ENCODE measurements at places on chromosomes 1 and 21.

- no peak for DNase-seq
Measured at GRCh38 chr1:183443011-183443410, 24.8 kb upstream of the NMNAT2 start.

GRCh38 chr1:208584167-208584755, 340.1 kb upstream of the PLXNA2 start:
- no peak for DNase-seq

- DNase-seq, result no peak
Measured at GRCh38 chr1:235024711-235025421, 103.8 kb downstream of the TOMM20 start.

DNA sequence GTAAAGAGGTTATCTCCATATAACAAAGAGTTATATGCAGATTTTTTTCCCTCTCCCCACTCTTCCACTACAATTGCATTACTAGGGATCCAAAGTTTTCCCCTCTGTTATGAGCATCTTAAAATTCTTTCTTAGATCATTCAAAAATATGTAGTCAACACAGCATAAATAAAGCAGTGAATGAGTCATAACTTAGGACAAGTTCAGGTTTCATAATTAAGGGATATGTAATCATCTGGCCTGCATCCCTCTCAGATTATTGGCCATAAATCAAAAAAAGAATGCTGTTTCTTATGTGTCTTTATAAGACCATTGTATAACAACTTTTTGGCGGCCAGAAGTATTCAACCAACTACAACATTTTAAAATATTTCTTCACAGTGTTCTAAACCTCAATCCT, 1526.1 kb downstream of the KCNT2 start:
- DNase-seq, result no peak

DNA sequence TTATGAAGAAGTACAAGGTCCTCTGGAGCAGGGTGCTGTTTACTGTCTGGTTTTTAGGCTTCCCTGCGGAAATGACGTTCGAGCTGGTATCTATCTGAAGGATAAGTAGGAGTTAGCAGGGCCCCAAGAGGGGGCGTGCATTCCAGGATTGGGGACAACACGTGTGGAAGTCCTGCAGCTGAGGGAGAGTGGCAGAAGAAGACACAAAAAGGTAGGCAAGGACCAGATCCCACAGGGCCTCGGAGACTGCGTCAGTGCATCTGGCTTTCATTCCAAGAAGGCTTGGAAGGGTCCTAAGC, 5.9 kb downstream of the RIMS3 start:
- DNase-seq, result no peak

DNA sequence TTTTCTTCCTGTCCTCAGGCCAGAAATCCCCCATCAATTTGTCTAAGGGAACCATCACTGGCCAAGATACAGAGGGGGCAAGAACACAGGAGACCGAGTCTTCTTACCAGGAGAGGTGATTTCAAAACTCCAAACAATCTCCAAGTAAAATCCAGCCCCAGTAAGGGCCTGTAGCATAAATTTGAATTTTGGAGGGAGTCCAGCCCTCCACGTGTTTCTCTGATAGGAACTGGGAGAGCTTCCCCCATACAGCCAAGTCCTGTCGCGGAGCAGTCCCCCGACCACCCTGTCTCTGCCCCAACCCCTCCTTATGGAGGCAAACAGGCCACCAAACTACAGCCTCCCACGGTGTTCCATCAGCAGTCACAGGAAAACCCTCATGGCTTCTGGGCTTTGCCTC, 32.4 kb upstream of the GPR157 start:
- no peak for DNase-seq

DNA sequence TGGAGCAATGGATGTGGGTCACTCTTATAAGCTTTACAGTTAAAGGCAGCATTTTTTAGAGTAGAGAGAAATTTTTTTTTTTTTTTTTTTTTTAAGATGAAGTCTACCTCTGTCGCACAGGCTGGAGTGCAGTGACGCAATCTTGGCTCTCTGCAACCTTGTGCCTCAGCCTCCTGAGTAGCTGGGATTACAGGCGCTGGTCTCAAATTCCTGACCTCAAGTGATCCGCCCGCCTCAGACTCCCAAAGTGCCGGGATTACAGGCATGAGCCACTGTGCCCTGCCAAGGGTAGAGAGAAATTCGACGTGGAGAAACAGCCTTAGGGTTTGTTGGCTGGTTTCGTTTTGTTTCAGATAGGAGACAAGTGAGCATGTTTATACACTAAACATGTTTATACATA, 594.2 kb upstream of the ADAMTS5 start:
- no peak for DNase-seq

GRCh38 chr1:228182296-228183030, 16.9 kb downstream of the IBA57 start:
- no peak for DNase-seq

GRCh38 chr21:19993268-19993667, 1004.9 kb upstream of the NCAM2 start:
- DNase-seq, result no peak

- DNase-seq, result no peak
Measured at GRCh38 chr1:26387447-26387846, 14.9 kb upstream of the ZNF683 start.

DNA sequence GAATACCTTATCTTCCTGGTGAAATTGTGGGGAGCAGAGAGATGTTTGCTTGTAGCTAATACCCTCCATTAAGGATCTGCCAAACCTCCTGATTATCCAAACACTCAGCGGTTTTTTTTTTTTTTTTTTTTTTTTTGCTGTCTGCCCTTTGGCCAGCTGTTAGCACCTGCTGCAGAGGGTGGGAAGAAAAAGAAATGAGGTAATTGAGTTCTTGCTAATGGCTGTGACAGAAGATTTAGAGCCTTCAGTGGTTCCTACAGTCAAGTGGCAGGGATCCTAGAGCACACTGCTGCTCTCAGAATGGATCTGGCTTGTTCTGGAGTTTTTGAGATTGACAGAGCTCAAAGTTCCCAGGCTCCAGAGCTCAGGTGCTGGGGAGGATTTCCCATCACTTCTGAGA, 342.5 kb downstream of the DISC1 start:
- no peak for DNase-seq

DNA sequence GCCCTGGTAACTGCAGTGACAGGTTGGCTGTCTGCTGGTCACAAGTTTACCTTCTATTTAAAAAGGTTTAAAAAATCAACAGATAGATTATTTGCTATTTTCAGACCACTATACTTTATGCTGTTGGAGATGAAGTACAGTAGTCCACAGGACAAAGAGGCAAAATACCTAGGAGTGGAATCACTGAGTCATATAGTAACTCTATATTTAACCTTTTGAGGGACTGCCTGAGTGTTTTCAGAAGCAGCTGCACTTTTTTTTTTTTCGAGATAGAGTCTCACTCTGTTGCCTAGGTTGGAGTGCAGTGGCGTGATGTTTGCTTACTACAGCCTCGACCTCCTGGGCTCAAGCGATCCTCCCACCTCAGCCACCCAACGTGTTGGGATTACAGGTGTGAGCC, 11.7 kb downstream of the CNIH4 start:
- no peak for DNase-seq

DNA sequence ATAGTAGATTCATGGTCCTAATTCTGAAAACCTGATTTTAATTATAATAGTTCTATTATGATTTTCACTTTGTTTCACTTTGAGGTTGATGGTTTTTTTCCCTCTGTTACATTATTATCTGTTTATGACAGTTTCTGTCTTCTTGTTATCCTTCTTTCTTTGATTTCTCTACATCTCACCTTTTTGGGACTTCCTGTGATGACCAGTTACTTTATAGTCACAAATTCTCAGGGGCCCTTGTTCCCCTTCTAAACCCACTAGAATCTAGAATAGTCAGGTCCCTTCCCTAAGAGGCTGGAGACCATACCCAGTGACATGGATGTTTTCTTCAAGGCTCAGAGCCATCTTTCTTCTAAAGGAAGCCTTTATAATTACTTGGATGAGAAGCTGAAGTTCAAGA, 238.4 kb downstream of the GPR52 start:
- DNase-seq, result no peak

- no peak for DNase-seq
Measured at GRCh38 chr1:163182330-163182949, 20.3 kb downstream of the RGS5 start.

DNA sequence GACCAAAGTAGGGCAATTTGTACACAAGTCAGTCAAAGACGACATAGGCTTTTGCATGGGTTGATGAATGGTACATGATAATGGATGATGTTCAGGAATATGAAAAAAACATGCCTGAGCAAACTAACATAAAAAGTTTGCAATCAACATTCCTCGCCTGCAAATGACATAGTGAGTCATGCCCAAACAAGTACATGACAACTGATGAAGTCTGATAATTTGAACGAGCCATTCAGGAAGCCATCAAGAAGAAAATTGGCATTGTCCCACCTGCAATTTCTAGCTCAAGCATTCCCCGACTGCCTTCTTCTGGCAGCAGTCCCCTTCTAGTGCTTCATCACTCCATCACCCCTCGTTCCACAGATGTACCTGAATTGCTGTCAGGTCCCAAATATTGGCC, 118.4 kb upstream of the NR5A2 start:
- no peak for DNase-seq

GRCh38 chr1:21931171-21932093, 5.7 kb downstream of the HSPG2 start:
- DNase-seq, result no peak

DNA sequence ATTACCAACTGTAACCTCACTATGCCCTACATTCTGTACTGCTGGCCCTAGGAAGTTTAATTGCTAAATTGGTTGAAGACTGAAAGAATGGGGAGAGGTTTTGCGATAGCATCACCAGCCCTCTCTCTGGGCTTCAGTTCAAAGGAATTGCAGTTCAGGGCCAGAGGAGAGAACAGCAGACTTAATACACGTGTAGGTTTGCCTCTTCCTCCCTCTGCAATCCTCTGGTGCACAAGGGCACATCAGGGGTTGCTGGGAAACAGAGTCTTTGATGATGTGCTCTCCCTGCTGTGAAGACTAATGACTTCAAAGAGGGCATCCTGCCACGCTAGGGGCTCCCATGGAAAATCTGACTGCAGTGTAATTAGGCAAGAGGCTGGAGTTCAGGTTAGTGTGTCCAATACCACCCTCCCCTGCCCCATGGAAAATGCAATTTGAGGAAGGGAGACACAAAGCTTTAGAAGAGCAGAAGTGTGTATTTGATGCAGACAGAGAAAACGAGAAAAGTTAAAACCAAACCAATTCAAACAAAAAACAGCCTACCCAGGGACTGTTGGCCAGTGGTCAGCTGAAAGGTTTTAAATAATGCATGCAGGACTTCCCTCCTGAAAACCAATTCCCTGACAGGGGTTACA, 167.9 kb downstream of the ASTN1 start:
- no peak for DNase-seq

GRCh38 chr1:55490547-55490946, 275.4 kb upstream of the USP24 start:
- DNase-seq, result no peak

GRCh38 chr1:15718199-15718601, 17.9 kb upstream of the SLC25A34 start:
- no peak for DNase-seq

- DNase-seq, result no peak
Measured at GRCh38 chr1:203207751-203208150, 21.2 kb upstream of the CHI3L1 start.

- DNase-seq, result peak; percentile 66
Measured at GRCh38 chr1:226686440-226687425, 52.3 kb downstream of the ITPKB start.

- no peak for DNase-seq
Measured at GRCh38 chr21:15797577-15798363, 68.0 kb downstream of the USP25 start.

DNA sequence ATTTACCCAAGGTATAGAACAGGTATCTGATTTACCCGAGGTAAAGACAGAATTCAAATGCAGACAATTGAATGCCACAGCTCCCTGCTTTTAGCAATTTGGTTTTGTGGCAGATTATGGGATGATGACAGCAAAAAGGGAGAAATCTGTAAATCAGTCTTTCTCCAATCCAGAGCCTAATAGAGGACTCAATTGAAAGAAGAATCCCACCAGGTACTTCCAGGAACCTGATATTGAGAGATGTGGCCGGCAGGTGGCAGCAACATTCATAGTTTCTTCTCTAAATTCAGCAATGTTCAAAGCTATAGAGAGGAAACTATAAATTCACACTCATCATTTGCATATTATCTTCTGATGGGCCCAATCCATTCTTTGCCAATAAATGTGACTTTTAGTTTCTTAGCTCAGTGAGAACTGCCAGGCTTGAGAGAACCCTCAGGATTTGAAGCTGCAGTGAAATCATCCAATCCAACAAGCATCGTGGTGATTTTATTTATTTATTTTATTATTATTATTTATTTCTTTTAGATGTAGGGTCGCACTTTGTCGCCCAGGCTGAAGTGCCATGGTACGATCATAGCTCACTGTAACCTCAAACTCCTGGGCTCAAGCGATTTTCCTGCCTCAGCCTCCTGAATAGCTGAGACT, 9.8 kb upstream of the PHACTR4 start:
- peak; percentile 85 for DNase-seq

DNA sequence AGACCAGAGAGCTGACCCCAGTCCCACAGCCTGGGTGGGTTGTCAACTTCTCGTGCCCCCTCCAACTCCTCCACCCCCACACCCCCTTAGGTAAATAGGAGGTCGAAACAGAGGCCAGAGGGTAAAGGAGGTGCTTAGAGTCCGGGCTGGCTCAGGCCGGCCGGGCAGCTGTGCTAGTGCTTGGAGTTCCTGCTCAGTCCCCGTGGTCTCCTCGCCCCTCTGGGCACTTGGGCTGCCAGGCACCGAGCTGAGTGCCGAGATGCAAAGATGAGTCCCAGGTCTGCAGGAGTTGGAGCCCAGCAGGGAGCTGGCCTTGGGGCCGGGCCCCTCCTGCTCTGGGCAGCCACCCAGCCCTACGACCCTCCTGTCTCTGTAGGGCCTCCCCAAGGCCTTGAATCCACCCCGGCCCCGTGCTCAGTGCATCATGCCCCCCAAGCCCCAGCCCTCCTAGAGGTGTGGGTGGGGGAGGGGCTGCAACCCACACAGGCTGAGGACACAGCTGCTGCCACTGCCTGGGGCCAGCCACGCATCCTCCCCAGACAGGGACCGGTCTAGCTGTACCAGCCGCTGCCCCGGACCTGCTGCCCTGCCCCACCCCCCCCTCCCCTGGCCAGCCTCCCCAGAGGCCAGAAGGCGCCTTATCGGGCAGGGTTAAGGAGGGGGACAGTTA, 1.9 kb downstream of the SMIM1 start:
- DNase-seq, result no peak

DNA sequence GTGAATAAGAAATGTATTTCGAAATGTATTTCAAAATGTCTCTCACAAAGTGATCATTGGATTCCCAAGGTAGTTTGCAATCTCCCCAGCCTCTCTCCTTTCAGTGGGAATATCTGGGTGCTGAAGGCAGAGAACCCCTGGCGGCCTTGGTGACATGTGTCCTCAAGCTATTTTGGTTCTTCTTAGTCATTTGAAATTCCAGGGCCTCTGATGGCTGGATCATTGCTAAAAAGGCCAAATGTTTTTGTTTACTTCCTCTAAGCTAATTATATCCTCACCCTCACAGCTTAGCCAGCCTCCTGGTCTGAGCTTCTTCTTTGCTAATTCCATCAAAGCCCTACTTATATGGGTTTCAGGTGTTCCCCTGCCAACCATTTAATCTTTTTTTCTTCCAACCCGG, 71.2 kb downstream of the LRRC40 start:
- DNase-seq, result no peak

GRCh38 chr1:235077571-235078479, 50.8 kb downstream of the TOMM20 start:
- no peak for DNase-seq

All from NAMALWA (cell line).